ENCODE measurements at places on chromosomes 7 and 10.

DNA sequence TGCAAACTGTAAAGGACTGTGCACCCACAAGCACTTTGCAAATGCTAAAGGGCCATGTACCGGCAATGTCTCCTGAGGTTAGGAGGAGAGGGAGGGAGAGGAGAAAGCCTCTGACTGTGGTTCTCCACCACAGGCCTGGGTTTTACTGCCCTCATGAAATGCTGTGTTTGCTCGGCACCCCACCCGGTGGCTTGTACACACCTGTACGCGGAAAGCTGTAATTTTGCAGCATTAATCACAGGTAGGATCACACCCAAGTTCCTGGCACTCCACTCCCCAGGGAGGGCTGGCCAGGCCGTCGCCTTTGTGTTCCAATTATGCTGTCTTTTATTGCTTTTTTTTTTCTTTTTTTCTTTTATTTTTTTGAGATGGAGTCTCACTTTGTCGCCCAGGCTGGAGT is 78.5 kb upstream of the MYL10 start:
- DNase-seq: no peak

GRCh38 chr7:81162771-81163525 is 244.1 kb upstream of the SEMA3C start:
- no peak for DNase-seq

DNA sequence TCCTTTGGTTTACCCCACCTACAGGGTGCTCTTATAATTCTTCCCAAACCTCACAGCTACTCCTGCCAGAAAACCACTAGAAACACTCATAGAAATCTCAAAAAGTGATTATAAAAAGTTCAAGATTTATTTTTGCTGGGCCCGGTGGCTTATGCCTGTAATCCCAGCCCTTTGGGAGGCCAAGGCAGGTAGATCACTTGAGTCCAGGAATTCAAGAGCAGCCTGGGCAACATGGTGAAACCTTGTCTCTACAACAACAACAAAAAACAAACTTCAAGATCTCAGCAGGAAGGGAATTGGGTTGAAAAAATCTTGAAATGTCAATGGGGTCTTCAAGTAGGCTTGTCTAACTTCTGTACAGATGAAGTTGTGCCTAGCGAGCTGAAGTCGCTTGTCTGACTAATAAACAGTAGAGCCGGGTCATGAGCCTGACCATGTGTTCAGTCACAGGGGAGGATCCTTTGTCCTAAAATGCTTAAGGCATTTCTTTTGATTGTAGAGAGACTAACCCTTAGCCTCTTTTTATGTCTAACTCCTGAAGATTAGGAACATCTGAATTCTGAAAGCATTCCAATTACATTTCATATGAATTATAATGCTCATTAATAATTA is 124.6 kb downstream of the NOC3L start:
- DNase-seq: no peak

GRCh38 chr7:156031679-156032478 is 219.6 kb upstream of the SHH start:
- no peak for DNase-seq

DNA sequence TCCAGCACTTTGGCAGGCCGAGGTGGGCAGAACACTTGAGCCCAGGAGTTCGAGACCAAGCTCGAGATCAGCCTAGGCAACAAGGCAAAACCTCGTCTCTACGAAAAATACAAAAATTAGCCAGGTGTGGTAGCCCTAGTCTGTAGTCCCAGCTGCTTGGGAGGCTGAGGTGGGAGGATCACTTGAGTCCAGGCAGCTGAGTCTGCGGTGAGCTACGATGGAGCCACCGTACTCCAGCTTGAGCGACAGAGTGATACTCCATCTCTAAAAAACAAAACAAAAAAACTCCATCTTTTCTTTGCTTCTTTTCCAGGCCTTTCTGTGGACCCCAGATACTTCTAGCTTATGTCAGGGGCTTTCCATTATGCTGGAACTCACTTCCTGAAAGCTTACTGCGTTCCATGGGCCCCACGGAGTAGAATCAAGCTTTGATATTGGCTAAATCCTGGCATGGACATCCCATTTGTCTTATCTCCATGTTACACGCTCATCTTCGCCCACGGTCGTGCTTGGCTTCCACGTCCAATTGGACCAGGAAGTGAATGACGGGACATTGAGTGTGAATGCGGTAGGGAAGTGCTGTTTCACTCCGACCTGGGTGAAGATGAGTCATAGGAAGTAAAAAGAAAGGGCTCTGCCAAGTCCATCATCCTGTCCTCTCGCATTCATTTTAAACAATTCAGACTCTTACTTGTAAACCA is 45.7 kb downstream of the FAM171A1 start:
- no peak for DNase-seq

DNA sequence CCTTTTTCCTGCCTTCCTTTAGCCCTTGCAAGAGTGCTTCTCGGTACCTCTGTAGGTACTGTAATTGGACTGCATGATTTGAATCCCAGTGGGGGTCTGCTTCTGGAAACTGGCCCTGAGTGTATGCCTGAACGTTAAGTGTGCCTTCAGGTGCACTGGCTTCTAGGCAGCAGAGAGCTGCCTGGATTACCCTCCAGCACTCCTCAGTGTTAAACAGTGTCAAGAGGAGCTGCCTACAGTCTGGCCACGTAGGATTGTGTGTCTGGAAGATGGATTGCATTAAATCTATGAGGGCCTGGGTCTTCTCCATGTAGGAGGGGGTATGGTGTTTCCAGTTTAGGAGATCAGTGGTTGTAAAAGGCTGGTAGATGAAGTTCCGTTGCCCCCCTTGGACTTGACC is 103.7 kb downstream of the TRIM24 start:
- no peak for DNase-seq

- DNase-seq: no peak
These were observed 321.0 kb downstream of the PLXNA4 start for GRCh38 chr7:132255115-132255797.

DNA sequence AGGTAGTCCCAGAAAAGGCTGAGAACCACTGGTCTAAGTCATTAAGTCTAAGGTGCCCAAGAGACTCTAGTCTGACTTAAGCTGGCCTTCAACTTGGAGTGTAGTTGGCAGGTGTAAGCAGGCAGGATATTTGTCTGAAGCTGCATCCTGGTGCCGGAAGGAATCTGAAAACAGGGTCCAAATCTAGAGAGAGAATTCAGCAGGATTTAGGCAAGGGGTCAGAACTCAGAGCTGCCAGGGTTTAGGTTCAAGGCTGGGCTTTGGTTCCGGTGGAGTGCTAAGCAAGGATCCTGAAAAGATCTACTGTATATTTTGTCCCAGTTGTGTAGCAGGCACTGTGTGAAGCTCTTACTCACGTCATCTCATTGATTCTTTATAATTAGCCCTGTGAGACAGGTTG is 16.5 kb upstream of the SEPTIN7 start:
- no peak for DNase-seq

GRCh38 chr7:30223896-30224295 is 60.5 kb upstream of the ZNRF2 start:
- no peak for DNase-seq

DNA sequence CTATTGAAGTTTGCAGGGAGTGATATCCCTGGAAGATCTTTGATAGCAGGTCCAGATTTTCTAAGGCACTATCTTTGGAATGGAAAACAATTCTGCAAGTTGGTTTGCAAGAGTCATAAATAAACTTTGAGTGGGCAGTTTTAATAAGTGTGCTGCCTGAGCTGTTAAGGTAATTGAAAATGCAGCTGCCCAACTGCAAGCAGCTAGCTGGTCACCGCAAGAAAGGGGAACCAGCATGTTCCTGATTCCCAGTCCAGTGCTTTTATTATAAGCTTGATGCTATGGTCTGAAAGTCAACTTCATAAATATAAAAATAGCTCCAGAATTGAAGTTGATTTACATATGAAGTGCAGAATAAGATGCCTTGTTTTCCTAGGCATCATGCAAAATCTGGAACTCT is 308.4 kb downstream of the ZNF248 start:
- no peak for DNase-seq

- no peak for DNase-seq
These were observed 230.1 kb upstream of the CELF2 start for GRCh38 chr10:10787586-10787985.

DNA sequence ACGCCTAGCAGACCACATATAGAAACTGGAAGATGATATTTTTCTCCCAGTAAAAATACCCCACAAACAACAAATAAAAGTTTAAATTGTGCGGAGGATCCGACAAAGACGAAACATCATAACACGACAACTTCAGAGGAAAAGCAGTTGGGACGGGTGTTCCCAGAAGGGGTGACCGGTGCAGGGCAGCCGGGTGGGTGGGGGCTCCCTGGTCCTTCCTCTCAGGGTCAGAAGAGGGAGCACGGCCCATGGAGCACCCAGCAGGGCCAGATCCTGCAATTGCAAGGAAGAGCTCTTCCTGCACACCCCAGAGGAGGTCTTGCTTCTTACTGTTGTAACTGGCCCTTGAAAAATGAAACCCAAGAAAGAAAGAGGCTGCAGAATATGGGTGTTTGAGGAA is 608.5 kb upstream of the MKI67 start:
- no peak for DNase-seq

DNA sequence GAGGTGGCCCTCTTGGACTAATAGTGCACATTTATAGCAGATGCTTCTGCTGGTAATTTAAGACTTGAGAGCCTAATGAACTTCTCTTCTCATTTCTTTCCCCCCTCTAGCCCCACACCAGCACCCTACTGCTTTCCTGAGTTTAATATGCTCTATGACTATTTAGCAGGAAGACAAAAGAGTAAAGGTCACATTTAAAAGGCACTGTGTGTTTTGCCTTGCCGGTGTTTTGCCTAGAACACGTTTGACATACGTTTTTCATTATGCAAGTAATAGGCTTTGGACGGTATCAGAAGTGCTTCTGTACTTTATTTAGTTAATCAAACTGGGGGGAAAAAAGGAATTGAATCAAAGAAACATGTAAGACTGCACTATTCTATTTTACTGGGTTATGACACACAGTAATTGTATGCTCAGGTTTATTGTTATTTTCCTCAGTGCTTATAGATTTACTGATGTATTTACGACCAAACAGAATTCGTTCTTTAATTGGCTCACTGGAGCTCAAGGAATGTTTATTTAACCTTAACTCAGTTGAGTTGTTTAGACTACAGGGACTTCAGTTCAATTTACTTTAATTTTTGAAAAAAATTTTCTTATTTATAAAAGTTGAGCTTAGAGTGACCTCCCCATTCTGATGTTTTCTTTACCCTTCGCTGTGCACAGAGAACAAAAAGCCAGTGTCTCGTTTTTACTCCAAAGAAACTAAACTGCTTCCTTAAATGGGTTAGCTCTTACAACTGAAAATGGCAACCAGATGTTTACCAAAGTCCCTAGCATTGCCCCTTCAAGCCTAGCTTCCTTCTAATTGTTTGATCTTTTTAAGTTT is 35.4 kb downstream of the CPED1 start:
- no peak for DNase-seq

GRCh38 chr7:150503581-150503980 is 11.1 kb upstream of the GIMAP7 start:
- DNase-seq: no peak

GRCh38 chr10:63707254-63707910 is 186.2 kb downstream of the REEP3 start:
- DNase-seq: no peak

DNA sequence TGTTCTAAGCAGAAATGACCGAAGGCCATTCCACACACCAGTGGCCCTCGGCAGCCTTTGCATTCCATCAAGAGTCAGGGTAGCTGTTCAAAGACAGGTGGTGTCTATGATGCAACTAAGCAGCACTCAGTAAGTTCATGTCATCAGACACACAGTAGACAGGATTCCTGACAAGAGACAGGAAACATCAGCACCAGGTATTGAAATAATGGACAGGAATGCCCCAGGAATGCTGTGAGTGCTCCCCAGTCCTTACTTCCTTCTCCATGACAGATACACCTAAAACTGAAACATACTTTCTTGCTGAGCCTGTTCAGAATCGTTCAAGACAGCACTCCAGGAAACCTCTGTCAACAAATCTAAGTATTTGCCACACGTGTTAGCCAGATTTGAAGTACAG is 204.4 kb downstream of the TPST1 start:
- DNase-seq: no peak

- peak; percentile 70 for DNase-seq
These were observed 1.6 kb downstream of the SPOCK2 start for GRCh38 chr10:72086466-72087391.
